ENCODE measurements at places on chromosomes 16 and 17. TPM values are rescaled to one million over a fixed set of nuclear protein-coding genes. Genes with fewer than 3 reads are reported as not detected.

Gene CMTM2
- 1.8 TPM for total RNA-seq

DNA sequence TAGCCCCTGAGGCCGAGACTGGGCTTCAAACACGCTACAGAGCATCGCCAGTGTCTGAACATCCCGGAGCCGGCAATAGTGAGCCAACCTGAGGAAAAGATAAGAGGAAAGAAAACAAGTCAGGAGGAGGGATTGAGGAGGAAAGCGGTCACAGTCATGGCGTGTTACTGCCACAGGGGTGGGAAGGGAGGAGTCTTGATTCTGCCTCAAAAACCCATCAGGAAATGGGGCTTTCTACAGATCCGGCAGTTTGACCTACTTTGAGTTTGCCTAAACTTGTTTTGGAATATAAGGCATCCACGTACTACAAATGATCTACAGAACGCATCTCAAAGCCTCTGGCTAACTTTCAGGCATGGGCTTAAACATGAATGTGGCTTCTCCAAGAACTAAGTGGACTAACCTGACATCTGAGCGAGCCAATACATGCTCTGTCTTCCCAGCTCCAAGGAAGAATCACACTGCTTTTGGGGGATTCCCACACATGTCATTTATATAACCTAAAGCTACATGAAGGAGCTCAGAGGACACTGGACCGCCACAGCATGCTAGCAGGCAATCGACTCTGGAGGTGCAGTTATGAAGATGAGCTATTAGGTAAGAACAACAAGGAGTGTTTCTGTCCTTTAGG, 96.6 kb downstream of the WDR59 start:
- no peak for DNase-seq

- no peak for DNase-seq
Measured at GRCh38 chr16:10612649-10613179, 32.3 kb upstream of the EMP2 start.

DNA sequence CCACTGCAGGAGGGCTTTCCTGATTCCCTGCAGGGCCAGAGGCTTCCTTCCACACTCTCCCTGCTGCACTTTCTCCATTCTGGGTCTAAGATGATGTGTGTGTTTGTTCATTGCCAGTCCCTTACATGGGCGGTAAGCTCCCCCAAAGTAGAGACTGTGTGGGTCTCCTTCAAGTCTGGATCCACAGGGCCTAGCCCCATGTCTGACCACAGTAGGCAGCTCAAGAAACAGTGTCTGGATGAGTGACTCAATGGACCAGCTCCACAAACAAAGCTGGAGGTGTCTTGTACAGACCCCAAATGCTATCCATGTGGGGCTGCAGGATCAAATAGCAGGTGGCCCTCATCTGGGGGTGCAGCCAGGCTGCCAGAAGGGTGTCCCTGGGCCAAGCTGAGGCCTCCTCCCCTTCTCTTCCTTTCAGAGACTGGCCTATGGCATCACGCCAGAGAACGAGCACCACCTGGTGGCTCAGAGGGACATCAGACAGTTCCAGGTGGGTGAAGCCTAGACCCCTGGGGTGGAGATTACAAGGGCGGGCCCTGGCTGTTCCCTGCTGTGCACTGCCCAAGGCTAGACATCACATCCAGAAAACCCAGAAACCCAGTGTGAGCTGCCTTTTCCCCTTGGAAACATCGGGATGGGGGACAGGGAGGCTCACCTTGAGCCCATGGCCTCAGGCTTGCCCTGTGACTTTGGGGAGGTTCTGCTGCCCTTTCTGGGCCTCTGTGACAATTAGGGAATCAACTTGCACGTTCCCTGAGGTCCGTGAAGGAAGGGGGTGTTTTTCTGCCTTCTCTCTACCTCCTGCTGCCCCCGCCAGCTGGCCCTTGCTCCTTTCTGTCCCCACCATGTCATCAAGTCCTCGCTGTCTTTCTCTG, 45.9 kb downstream of the SLC6A2 start:
- DNase-seq = peak; percentile 35

- no peak for DNase-seq
Measured at GRCh38 chr17:82812058-82812457, 27.8 kb downstream of the ZNF750 start.

- DNase-seq = no peak
Measured at GRCh38 chr17:18920911-18921441, 31.0 kb upstream of the SLC5A10 start.

DNA sequence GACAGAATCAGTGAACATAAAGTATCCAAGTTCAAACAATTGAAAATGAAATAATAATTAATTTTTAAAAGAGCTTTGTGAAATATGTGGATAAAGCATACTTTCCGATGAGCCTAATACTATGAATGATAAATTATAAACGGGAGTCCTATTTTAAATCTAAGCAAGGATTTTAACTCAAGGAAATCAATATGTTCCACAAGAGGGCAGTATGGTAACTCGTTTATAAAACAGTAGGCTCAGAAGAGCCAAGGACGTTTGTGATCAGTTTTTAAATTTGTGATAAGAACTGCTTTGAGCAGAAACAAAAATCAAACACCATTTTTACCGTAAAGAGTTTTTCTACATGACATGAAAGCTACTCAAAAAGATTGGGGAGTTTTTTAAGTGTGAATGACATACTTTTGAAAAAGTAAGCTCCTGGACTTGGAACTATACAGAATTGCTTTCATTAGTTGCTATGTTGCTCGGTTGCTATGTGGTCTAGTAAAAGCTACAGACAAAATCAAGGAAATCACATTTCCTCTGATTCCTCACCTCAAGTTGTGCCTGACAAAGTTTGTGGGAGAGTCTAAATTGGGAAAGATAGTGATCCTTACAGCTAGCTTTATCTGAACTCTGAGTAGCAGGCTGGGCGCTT, 11.8 kb upstream of the TEKT1 start:
- DNase-seq = no peak

- no peak for DNase-seq
Measured at GRCh38 chr17:68706356-68706920, 105.3 kb upstream of the FAM20A start.

Data from ovary (tissue), 10 donors.